Stimulated activated CD8-positive, alpha-beta memory T cell treated with anti-CD3 and anti-CD28 coated beads, Interleukin-7, amount 100 ng/mL, for 4 hours (primary cell): ENCODE measurements at places on chromosomes 4 and X.

DNA sequence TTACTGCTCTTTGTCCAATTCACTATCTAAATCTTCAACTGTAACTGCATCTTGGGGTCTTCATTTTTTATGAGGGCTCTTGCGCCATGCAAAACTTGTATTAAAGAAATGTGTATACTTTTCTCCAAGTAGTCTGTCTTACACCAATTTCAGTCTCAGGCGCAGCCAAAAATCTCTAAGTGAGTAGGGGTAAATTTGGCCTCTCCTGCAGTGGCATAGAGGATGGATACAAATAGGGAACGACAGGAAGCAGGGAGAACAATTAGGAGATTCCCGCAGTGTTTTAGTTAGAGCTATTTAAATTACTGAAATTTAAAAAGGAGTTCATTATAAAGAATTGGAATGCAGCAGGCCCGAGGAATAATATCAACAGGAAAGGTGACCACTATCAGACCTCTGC, 30.2 kb downstream of the DMP1 start:
- DNase-seq, result no peak

DNA sequence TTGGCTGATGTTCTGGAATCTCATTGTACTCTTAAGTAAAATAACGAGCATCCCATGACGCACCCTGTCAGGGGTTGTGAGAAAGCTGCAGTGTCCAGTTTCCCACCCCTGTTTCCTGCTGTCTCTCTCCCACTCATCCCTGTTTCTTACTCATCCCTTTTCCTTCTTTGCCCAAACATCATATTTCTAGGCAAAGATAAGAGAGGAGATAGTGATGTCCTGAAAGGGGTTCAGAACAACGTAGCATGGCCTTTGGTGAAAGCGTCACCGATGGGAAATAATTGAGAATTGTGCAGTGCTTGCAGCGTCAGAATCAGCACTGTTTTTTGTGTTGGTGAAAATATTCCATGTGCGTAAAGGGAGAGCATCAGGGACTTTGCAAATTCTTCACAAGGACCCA, 23.5 kb upstream of the TMEM165 start:
- DNase-seq, result no peak

- peak; percentile 12 for DNase-seq
These were observed 1.3 kb downstream of the CAMK2D start for GRCh38 chr4:113760094-113760794.

DNA sequence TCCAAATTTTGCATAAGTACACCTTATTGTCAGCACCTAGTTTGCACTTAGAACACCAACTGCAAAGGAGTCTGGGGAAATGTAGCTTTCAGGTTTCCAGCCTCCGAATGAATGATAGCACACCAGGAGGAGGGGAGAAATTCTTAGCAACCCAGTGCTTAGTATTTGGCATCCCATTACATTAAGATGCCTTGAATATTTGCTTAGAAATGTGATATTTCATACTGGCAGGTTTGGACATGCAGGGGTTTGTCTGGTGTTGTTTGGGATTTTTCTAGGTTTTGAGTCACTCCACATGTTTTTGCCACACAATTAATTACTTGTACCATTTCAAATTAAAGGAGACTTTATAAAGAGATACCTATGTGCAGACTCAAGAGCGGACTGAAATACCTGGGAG, 60.3 kb upstream of the CAMK2D start:
- no peak for DNase-seq
